ENCODE measurements at places on chromosomes 4 and X. TPM values are rescaled to one million over a fixed set of nuclear protein-coding genes. Genes with fewer than 3 reads are reported as not detected.

GPR119 gene
- total RNA-seq, result not detected

SOX3 gene
- not detected for total RNA-seq

GASK1B gene
- total RNA-seq, result 6.7 TPM

CT45A1 gene
- not detected for total RNA-seq

KLHL4 gene
- total RNA-seq, result 1.7 TPM

AFP gene
- 1.3 TPM for total RNA-seq

BRCC3 gene
- total RNA-seq, result 24.7 TPM

HSFX3 gene
- total RNA-seq, result not detected

DNA sequence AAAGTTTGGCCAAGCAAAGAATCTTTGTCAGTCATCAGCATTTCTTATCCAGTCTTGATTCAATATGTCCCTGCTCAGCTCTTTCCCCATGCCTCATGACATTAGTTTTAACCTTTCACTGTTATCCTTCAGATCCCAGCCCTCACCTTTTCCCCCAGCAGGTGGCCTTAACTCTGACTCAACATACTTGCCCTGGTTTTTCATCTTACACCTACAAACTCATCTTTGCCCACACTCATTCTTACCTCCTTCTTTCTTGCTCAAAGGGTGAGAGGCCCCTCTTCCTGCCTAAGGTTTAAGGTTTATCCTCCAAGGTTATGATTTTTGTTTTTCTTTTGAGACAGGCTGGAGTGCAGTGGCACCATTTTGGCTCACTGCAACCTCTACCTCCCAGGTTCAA lies 10.6 kb upstream of the ANXA5 start:
- no peak for DNase-seq

- DNase-seq, result no peak
Measured at GRCh38 chrX:120111611-120112010, 4.1 kb downstream of the RHOXF1 start.

DNA sequence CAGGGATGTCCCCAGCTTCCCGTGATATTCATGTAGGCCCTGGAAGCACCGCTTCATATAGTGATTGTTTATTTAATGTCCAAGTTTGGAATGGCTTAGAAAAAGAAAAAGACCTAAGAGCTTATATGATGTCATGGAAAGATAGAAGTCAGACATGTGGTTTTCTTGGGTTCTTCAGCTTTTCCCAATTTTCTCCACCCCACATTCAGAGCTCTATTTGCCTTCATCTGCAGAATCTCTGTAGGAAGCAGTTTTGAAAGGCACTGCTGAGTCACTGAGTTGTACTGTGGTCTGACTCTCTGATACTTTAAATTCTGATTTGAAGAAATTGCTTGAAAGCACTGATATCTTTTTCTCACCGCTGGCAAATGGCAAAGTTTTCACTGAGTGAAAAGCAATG lies 120.6 kb upstream of the EDNRA start:
- DNase-seq, result peak; percentile 92

GRCh38 chr4:139530833-139531427 lies 25.1 kb downstream of the SETD7 start:
- no peak for DNase-seq

- DNase-seq, result no peak
Measured at GRCh38 chr4:111717921-111718320, 427.3 kb upstream of the FAM241A start.

DNA sequence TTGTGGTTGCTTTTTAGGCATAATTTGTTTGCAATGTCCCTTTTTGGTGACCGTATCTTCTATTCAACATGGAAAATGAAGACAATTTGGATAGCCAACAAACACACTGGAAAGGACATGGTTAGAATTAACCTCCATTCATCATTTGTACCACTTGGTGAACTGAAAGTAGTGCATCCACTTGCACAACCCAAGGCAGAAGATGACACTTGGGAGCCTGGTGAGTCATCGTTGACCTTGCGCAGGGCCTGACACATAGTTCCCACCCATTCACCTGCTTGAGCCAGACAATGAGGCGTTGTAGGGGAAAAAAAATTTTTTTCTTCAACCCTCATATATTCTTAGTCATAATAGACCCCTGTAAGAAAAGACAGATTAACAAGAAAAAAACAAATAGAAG lies 32.4 kb downstream of the EGF start:
- no peak for DNase-seq

GRCh38 chr4:39308611-39309010 lies 57.6 kb downstream of the RFC1 start:
- DNase-seq, result no peak

All from IMR-90 (cell line).